Inflammatory macrophage treated with lipopolysaccharide for 4 hours (primary cell): ENCODE measurements at places on chromosomes 12 and 14.
A peak's percentile ranks its signal among the peaks of the same experiment; 100 is the strongest.

DNA sequence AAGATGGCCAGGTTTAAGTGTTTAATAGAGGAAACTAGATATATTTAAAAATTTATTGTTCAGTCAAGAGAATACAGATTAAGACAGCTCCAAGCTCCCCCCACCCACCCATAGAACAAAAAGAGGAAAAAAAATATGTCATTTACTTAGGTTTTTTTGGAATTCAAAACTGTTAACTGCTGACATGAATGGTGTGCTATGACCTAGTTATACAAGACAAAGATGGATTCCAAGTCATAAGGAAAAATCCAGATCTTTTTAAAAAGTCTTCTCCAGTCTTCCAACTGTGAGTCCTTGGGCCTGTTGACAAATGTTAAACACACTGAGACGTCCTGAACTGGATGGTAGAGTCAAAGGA is 1.3 kb upstream of the SETD1B start:
- DNase-seq: no peak

GRCh38 chr14:58639842-58640484 is 2.2 kb downstream of the DACT1 start:
- peak; percentile 51 for DNase-seq

DNA sequence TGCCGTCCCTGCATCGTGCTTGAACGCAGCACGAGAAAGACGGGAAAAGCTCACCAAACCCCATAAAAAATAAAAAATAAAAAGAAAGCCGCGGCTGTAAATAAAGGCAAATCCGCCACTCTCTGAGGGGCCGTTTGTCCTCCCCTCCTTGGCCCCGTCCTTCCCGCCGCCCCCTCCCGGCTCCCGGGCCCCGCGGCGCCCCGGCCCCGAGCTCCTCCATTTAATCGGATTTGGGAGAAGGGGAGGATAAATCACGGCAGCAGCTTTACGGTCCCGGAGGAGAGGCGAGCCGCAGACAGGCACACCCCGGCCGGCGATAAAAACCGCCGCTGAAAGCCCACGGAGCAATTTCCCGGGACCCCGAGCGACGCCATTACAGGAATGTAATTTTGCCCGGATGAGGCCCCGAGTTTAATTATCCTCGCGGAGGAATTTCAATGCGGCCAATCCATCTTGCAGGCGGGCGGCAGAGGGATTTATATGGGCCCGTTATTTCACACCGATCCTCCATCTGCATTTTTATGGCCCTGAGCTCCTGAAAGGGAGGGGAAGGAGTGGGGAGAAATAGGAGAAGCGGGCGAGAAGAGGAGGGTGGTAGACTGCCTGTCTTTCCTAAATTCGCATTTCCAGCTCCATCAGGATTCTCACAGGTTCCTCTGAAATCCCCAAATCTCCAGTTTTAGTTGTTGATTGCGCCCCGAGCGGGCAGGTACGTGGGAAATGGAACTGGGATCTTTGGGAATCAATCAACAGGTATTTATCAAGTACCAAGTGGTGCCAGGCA is 1.3 kb upstream of the ATP5MC2 start:
- no peak for DNase-seq

DNA sequence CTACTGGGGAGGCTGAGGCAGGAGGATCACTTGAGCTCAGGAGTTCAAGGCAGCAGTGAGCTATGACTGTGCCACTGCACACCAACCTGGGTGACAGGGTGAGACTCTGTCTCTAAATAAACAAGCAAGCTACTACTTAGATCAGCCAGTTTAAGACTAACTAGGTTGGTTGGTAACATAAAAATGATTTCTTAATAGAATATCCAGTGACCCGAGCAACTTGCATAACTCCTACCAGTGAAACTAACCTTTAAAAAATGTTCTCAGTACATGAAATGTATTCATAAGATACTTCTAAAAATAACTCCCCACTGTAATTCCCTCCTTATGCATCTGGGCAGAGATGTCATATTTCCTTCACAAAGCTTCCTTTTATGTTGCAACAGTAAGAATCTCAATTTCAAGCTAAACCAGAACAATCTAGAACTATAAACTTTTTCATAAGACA is 15.9 kb downstream of the TAOK3 start:
- peak; percentile 90 for DNase-seq

DNA sequence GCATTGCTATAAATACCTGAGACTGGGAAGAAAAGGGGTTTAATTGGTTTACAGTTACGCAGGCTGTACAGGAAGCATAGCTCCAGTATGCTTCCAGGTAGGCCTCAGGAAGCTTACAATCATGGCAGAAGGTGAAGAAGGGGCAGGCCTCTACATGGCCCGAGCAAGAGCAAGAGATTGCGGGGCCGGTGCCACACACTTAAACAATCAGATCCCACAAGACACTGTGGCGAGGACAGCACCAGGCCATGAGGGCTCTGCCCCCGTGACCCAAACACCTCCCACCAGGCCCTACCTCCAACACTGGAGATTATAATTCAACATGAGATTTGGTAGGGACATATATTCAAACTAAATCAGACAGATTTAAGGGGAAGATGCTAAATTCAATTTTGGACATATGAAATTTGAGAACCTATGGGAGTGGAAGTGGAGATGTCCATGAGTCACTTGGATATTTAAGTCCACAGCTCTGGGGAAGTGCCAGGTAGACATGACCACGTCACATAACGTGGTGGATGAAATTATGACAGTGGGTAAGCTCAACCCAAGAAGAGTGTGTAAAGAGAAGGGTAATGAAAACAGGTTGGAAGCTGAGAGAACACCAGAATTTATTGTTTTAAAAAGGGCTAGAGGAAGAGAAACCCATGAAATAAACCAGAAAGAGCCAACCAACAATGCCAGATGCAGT is 1.5 kb upstream of the LTA4H start:
- no peak for DNase-seq

- DNase-seq: no peak
These were observed 830 bp upstream of the SRRM4 start for GRCh38 chr12:118980407-118981014.

- DNase-seq: peak; percentile 46
These were observed 8.3 kb upstream of the MTA1 start for GRCh38 chr14:105411017-105411941.

DNA sequence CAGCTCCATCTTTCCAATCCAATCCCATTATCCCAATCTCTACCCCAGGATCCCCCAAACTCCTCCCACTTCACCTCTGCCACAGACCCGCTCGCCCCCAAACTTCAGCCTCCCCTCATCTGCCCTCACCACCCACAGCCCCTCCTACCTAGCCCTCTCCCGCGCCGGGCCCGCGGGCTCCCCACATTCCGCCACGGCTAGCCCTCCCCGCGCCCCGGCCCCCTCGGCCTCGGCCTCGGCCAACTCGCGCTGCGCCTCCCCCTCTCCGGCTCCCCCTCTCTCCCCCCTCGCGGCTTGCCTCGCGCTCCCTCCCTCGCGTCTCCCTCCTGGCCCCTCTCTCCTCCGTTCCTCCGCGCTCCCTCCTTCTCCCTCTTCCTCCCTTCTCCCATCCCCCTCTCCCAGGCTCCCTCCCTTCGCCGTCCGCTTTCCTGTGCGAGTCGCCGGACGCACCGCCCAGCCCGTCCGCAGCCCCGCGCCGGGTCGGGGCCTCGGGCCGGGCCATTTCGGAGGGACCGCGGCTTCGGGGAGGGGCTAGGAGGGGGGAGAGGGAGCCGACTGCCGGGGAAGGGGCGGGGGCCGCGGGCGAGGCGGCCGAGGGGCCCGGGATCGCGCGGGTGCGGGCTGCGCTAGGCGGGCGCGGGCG is at the start of gene ATN1:
Gene ATN1 (plus strand): TSS at position 581 of the 643 bp plus-strand sequence. CDS start 6,043 bp downstream, outside the sequence.
- DNase-seq: peak; percentile 44

GRCh38 chr12:105850103-105850968 is 288.4 kb downstream of the NUAK1 start:
- no peak for DNase-seq

DNA sequence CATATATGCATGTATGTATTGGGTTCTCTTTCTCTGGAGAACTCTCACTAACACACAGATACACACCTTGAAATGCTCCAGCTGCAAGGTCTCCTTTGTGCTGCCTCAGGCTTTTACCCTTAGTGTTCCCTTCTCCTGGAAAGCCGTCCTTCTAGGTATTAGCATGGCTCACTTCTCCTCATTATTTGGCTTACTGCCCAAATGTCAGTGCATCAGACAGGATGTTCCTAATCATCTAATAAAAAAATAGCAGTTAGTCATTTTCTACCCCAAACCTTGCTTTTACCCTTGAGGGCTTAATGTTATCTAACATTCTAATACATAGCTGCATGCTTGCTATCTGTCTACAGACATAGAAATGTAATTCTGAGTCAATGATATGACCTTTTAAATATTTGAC is 109.0 kb upstream of the SLC16A7 start:
- DNase-seq: no peak

DNA sequence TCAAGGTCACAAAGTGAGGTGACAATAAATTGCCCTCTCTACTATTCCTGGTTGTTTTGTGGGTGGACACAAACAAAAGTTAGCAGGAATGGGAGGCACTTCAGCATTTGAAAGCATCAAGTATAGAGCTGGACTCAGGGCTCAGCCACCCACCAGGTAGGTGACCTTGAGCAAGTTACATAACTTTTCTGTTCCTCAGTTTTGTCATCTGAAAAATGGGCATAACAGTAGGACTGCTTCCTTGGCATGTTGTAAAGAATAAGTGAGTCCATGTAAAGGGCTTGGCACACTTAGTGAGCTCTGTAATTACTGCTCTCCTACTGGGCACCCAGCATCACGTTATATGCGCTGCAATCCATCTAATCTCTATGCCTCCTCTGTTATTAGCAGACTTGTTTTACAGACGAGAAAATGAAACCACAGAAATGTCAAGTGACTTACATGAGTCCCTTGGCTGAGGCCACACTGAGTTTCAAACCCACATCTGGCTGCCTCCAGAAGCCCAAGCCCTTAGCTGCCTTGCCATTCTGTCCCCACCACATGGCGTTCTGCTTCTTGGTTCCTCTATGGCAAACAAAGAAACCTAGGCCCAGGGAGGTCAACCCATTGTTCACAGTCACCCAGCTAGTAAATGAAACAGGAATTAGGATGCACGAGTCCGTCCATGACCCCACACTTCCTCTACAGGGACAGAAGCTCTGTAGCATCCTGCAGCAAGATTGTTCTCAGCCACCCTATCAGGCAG is 63.2 kb upstream of the SLC24A4 start:
- DNase-seq: peak; percentile 87

DNA sequence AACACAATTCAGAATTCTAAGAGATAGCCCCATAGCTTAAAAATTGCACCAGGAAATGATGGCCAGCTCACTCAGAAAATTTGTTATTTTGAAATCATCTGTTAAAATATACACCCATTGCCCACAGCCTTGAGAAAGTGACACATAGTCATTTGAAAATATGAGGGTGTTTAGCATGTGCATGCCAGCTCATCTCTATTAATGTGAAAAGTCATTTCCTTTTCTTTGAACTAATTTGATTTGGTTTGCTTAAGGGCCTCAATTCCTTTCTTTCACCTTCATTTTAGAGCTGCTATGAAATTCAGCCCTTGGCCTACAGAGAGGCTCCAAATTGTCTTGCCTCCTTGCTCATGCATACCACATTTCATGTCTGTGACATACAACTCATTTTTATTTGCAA is 241.4 kb downstream of the PHLDA1 start:
- peak; percentile 71 for DNase-seq

DNA sequence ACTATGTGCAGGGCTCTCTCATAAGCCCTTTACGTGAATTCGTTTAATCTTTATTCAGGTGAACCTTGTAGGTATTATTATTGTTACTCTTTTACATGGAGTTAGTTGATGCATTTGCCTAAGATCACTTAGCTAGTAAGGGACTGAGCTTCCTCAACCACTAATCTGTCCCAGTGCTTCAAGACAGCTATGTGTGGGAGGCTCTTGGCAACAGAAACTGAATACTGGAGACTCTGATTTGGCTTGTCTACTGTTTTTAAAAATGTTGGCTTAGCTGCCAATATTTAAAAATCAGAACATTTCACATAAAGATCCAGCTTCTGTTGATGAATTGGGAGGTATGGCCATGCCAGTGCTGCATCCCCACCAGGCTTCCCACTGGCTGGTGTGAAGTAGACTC is 6.8 kb downstream of the KNTC1 start:
- no peak for DNase-seq

DNA sequence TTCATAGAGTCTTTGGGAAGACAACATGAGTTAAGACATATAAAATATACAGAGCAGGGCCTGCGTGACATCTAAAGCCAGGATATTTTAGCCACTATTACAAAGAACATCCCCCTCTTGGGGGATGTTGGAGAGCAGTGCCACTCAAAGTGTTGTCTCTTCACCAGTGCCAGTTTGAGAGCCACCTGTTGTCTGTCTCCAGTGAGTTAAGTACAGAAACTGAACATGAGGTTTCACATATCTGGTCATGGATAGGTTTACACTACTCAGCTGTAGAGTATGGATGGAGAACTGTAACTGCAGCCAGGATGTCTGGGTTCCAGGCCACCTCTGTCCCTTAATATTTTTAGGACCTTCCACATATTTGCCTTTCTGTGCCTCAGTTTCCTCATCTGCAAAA is 39.1 kb downstream of the RNFT2 start:
- DNase-seq: no peak

GRCh38 chr14:41586237-41586636 is 20.4 kb upstream of the LRFN5 start:
- DNase-seq: no peak

DNA sequence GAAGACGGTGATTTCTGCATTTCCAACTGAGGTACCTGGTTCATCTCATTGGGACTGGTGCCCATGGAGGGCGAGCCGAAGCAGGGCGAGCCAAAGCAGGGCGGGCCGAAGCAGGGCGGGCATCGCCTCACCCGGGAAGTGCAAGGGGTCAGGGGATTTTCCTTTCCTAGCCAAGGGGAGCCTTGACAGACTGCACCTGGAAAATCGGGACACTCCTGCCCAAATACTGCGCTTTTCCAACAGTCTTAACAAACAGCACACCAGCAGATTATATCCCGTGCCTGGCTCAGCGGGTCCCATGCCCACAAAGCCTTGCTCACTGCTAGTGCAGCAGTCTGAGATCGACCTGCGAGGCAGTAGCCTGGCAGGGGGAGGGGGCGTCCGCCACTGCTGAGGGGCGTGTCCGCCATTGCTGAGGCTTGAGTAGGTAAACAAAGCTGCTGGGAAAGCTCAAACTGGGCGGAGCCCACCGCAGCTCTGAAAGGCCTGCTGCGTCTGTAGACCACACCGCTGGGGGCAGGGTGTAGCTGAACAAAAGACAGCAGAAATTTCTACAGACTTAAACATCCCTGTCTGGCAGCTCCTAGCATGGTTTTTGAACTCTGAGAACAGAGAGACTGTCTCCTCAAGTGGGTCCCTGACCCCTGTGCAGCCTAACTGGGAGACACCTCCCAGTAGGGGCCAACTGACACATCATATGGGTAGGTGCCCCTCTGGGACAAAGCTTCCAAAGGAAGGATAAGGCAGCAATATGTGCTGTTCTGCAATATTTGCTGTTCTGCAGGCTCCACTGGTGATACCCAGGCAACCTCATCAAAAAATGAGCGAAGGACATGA is 77.2 kb downstream of the BAZ1A start:
- no peak for DNase-seq
